ENCODE measurements at places on chromosomes 3 and 15.

DNA sequence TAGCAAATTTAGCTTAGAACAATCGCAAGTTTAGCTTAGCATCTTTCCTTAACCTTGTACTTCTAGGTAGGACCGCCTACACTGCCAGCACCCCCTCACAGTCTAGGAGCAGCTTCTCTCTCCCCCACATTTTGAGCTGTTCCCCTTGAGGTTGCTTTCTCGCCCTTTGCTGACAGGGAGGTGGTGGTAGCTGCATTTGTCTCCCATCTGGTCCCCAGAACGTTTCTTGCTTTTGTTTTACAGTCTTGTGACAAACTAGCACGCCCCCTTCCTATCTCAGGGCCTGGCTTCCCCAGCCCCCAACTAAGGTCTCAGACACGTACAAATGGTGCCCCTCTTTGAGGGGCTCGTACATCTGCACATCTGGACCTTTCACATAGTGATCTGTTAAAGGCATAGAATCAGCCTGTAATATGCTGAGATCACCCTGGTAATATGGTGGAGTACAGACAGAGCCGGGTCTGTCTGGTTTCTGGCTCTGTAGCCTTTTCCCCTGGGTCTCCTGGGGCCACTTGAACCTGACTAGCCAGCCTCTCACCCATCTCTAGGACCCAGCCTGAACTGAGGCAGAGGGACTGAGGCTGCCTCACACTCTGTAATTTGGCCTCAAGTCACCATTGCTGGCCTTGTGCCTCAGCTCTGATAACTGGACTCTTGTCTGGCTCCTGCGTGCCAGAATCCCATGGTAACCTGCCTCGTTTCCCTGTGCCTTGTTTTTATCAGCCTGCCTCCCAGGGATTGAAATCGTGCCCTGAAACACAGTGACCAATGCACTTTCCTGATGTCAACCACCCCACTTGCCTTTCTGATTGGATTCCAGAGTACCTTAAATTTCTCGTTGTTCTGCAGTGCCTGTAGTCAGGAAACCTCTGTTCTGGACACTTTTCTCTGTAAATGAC, 27.7 kb downstream of the CRTC3 start:
- DNase-seq = no peak

DNA sequence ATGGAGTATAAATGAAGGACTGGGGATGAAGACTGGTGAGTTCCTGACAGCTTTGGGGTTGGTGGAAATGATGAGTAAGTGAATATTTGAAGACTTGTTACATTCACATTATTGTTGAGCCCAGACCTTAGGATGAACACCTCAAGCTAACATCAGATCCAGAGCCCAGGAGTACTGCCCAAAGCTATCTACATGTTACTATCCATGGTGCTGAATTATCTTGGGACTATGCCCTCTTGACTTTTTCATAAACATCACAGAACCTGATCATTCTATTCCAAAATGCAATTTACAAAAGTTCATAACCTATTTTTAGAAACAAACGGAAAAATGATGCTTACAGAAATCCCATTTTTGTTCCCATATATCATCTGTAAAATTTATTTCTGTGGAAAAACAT, 613.3 kb downstream of the TUSC7 start:
- no peak for DNase-seq

DNA sequence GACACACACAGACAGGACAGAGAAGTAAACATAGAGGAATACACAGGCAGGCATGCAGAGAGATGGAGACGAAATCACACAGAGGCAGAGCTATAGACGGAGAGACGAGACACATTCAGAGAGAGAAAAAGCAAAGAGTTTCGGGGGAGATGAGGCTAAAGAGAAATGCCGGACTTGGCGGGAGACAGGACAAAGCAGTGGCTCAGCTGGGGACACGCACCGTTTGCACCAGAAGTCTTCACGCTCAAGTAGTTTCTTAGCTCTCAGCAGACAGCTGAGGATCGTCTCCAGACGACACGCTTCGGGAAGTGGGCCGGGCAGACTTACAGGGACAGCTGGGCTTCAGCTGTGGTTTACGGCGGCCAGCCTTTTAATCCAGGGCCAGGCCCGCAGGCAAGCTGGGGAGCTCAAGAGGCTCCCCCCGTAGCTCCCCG, 56.2 kb upstream of the DLG1 start:
- DNase-seq = no peak

DNA sequence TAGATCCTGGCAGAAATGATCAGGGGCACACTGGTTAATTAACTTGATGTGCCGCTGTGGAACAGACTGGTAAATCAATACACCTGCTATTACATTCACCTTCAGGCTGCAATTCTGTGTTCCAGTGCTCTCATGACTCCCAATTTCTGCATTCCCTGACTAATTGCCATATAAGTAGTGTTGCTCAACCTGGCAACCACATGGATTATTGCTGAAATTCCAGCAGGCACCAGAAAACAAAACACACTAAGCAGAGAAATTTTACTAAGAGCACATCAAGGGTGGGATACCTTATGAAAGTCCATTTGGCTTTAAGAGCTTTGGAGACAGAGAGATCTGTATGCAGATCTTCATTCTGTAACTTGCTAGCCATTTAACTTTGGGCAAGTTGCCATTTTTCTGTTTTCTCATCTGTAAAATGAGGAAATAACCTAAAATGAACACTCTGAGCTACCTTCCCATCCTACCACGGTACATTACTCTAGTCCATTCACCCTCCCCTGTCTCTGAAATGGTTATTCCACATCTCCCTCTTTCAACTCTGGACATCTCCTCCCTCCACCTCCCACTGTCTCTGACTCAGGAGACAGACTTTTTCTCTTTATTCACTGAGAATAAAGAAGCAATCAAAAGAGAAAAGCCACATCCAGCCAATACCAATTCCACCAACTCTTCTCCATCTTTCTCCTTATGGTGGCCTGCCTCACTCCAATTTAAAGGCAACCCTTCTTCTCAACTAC, 54.6 kb downstream of the STAC start:
- DNase-seq = no peak

DNA sequence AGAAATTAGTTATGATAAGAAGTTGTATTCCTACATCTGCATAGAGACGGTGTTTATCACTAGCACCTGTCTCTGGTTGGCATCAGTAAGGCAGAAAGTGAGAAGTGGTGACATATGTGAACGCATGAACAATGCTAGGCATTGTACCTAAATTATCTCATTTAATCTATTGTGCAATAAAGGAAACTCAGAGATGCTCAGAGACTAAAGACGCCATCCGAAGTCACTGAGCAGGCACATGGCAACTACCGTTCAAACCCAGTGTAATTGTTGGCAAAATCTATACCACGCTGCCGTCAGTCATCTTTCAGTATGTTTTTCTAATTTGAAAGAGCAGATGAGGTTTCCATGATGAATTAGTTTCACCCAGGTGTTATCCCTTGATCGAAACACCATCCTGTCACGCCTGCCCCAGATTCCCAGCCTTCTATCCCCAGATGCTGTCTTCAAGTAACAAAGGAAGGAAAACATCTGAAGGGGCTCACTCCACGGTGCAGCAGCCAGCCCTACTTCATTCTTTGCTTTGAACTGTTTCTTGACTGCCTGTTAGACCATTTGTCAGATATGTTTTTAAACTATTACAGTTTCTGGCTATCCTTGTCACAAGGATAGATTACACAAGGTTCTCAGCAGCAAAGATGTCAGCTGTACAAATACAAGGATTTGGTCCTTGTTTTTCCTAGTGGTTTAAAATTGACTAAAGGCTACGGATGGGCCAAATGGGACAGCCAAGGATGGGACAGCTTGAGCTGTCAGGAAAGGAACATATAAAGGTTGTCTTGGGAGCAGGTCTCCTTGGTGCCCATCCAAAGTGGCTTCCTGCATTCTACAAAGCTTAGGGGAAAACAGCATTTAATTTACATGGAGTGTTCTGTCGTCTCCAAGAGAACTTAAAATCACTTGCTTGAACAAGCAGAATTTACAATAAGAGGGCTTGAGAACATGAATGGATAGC, 99.1 kb downstream of the TMEM108 start:
- no peak for DNase-seq

DNA sequence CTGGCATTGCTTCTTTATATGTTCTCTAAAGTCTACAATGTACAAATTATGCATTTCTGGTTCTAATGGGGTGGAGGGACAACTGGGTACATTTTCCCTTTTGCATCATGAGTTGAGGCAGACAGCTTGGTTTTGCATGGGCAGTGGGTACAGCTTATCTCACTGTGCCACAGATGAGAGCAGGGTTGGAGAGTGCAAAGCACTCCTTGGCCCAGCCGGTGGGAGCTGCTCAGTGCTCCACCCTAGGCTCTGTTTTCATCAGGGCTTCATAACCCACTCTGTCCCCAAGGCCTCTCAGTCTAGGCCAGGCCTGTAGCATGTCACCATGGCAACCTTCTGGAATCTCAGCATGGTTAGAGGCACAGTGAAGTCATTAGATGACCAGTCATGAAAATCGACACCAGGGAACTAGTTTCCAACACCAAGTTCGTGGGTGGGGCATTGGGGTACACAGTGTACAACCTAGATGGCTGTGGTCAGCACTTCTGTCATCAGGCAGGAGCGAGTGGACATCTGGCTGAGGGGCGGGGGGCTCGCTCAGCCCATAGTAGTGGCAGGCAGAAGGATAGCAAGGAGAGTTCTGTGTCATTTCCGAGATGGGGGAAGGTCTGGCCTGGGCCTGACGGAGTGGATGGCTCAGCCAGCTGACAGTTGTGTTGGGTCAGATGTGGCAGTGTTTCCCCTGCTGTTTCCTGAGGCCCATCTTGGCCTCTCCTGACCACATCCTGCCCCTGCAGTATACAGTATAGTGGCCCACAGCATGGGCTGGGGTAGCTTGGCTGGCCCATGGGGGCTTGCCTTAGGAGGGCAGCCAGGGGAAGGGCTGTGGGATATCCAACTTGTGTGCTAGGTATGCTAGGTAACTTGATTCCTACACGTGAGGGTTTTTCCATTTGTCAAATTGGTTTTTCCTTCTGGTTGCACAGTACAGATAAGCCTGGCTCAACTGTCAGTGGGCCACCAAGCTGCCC, 75.7 kb upstream of the PRR23C start:
- no peak for DNase-seq

GRCh38 chr3:5569152-5569551, 381.6 kb downstream of the EDEM1 start:
- no peak for DNase-seq

GRCh38 chr3:124260206-124260915, 268.4 kb upstream of the ROPN1 start:
- no peak for DNase-seq

DNA sequence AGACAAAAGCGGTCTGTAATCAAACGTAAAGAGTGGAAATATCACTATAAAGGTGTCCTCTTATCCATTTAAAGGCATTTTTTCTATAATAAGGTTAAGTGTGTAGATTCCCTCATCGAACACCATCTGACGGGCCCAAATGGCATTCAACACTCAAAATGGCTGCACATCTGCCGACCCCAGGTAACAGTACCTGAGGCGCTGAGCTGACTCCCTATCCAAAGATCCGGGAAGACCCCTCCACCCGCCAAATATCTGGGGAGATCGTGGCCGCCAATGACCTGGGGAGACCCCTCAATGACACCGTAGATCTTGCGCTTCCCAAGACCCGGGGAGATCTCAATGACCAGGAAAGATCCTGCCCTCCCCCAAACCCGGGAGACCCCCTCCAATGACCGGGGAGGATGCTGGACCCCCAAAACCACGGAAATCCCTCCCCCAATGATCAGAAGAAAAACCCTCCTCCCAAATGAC, 476 bp downstream of the IP6K2 start:
- DNase-seq = peak; percentile 14

GRCh38 chr3:111691293-111691909, 96.3 kb upstream of the ZBED2 start:
- DNase-seq = no peak

- no peak for DNase-seq
These were observed 256.9 kb downstream of the SQOR start for GRCh38 chr15:45891766-45892165.
